Mucosa of descending colon (tissue), 3 donors: ENCODE measurements at places on chromosomes 5 and 9. TPM values are rescaled to one million over a fixed set of nuclear protein-coding genes. Genes with fewer than 3 reads are reported as not detected.

- no peak for DNase-seq
Observed at GRCh38 chr5:151718153-151718552, 31.4 kb upstream of the SPARC start.

GRCh38 chr5:57325678-57326397 is 152.0 kb downstream of the GPBP1 start:
- no peak for DNase-seq

DNA sequence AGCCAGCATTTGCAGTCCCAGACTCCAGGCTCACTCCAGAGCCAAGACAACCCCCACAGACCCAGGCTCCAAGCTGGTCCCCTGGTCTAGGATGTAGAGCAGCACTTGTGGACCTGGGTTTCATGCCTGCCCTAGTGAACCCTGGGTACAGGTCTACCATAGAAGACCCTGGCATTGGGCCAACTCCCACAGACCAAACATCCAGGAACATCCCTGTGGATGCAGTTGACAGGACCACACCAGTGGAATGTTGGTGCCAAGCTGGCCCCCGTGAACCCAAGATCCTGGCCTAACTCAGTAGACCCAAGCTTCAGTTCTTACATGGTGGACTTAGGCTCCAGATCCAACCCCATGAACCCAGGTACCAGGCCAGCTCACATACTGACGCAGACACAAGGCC is 250.6 kb downstream of the KDM4C start:
- DNase-seq = no peak

- no peak for DNase-seq
Observed at GRCh38 chr5:34706084-34706483, 50.0 kb downstream of the RAI14 start.

DNA sequence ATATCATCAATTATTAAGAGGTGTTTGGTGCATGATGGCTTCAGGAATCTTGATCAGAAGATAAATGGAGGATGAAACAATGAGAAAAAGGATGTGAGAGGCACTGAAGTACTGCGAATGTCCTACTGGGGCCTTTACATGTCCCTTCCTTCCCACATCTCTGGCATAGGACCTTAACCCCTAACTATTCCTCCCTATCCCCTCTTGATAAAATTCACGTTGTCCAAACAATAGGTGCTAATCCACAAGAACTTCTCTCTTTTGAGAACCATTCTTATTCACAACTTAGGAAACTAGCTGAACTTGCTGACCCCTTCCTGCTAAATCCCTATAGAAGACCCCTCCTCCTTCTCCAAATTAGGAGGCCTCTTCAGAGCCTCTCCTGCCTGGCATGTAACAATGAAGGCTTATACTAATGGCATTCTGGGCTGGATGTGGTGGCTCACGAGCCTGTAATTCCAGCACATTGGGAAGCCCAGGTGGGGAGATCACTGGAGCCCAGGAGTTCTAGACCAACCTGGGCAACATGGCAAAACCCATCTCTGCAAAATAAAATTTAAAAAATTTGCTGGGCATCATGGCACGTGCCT is 276.5 kb upstream of the SMARCA2 start:
- DNase-seq = no peak

DNA sequence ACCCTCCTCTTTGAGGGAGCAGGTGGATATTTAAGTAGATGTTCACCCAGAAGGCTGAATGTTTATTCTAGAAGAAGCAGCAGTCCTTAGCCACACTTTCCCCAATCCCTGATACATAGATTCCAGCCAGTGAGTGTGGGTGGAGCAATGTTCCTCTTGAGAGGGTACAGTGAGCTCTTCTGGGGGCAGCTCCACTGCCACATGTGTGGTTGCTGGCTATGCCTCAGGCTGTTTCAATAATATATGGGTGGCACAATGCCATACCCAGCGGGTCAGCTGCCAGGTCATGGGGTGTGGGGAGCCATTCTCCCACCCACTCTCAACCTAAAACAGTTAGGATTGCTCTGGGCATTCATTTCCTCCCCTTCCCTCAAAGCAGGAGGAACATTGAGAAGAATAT is 61.6 kb upstream of the DAB2 start:
- DNase-seq = no peak

- DNase-seq = no peak
Observed at GRCh38 chr9:37636511-37637448, 14.0 kb upstream of the FRMPD1 start.

GRCh38 chr9:33695856-33696255 is 99.5 kb upstream of the PRSS3 start:
- no peak for DNase-seq

GRCh38 chr9:112377087-112377486 is 2.8 kb upstream of the HSDL2 start:
- DNase-seq = no peak

DNA sequence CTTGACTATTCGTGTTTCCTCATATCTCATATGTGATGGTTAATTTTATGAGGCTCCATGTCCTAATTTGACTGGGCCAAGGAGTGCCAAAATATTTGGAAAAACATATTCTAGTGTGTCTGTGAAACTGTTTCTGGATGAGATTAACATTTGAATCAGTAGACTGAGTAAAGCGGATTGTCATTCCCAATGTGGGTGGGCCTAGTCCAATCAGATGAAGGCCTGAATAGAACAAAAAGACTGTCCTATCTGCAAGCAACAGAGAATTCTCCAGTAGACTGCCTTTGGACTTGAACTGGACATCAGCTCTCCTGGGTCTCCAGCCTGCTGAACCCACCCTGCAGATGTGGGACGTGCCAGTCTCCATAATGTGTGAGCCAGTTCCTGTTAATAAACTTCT is 13.5 kb upstream of the SLCO4C1 start:
- no peak for DNase-seq

The PDCD1LG2 gene
- 0.20 TPM for total RNA-seq

The TRPM6 gene
- total RNA-seq = 125 TPM

- DNase-seq = peak; percentile 37
Observed at GRCh38 chr9:16221822-16222547, 648.5 kb downstream of the BNC2 start.

- peak; percentile 71 for DNase-seq
Observed at GRCh38 chr9:83620841-83621636, 1.9 kb upstream of the IDNK start.

- no peak for DNase-seq
Observed at GRCh38 chr5:116514421-116514970, 60.1 kb downstream of the SEMA6A start.

GRCh38 chr9:116741086-116741740 is 54.1 kb downstream of the TRIM32 start:
- no peak for DNase-seq

- DNase-seq = no peak
Observed at GRCh38 chr9:18490641-18491370, 16.9 kb downstream of the ADAMTSL1 start.

GRCh38 chr5:31640573-31640972 is 1.6 kb downstream of the PDZD2 start:
- no peak for DNase-seq

The PCDHGC4 gene
- total RNA-seq = 0.75 TPM

The F12 gene
- total RNA-seq = 7.0 TPM

DNA sequence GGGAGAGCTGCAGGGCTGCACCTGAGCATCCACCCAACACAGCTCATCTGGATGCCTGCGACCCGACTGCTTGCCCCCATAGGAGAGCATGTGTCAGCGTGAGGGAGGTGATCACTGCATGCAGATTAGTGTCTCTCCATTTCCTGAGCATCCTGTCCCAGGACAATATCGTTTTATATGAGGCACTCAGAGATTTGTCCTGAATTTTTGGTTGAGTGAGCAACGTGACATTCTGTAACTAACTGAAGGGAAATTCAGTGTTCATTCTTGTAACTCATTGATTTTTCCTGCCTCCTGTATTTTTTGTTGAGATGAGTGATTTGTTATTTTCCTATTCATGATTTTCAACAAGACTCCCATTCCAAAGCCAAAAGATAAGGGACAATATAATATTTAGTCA is 20.7 kb upstream of the ANKRD34B start:
- no peak for DNase-seq

The UNC5A gene
- total RNA-seq = not detected

GRCh38 chr9:93577078-93577974 is 942 bp downstream of the PHF2 start:
- DNase-seq = no peak

- no peak for DNase-seq
Observed at GRCh38 chr5:6392561-6392960, 14.2 kb upstream of the MED10 start.

- DNase-seq = peak; percentile 69
Observed at GRCh38 chr5:177496727-177497291, 595 bp downstream of the PDLIM7 start.

The MAMDC4 gene
- total RNA-seq = 15.4 TPM

DNA sequence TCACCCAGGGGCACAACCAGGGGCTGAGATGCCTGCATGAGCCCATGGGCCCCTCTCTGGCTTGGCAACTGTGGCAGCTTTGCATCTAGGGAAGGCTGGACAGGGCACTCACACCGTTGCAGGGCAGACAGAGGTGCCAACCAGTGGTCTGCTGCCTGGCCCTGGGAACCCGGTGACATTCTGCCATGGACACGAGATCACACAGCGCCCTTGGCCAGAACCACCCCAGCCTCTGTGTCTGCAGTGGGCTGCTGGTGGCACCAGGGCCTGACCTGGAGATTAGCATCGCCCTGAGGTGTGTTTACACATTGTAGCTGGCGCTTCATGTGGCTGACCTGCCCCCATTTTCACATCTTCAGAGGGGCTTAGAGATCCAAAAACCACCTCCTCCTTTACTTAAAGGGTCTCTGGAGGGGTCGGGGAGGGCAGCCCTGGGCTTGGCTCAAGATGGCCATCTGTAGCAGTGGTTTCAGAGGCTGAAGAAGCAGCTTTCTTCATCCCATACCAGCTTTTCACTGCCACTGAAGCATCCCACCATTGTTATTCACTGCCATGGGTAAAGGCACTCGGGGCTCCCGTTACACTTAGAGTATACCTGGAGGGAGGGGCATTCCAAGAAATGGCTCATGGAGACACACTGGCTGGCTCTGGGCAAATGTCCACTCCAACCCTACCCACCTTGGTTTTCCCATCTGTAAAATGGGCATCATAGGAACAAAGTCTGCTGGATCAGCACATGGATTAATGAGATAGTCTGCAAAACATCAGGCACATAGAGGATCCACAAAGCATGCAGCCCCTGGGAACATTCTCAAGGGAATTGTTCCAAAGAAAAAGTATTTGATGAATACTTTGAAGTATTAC is 11.4 kb downstream of the DCANP1 start:
- DNase-seq = no peak

The RANBP3L gene
- total RNA-seq = 0.29 TPM

- no peak for DNase-seq
Observed at GRCh38 chr5:91777671-91778070, 394.6 kb upstream of the ARRDC3 start.

- peak; percentile 75 for DNase-seq
Observed at GRCh38 chr5:78647351-78647818, 1.2 kb downstream of the LHFPL2 start.

The ARAP3 gene
- 8.0 TPM for total RNA-seq

The RAI14 gene
- 41.0 TPM for total RNA-seq

DNA sequence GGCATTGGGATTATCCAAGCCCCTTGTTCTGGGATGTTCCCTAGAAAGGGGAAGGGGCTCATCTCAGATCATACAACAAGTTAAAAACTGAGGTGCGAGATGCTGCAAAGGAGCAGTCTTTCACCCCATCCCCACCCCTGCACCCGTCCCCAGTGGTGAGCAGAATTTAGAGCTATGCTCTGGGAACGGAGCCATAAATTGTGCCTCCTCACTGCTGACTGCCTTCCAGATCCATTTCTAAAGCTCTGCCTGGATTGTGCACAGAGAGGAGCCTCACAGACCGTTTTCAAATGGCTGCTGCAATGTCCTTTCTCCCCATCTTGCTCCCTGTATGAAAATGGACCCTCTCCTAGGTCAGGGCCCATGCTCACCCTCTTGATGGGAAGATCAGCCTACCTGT is 8.3 kb downstream of the SLC25A48 start:
- no peak for DNase-seq

GRCh38 chr9:123525424-123525823 is 169.4 kb downstream of the CRB2 start:
- DNase-seq = no peak

The REXO4 gene
- 18.7 TPM for total RNA-seq

The ENTREP1 gene
- 1.3 TPM for total RNA-seq

The TTC23L gene
- total RNA-seq = 0.43 TPM

The TPPP gene
- total RNA-seq = 2.2 TPM

GRCh38 chr5:125408448-125409233 is 662.2 kb upstream of the ZNF608 start:
- no peak for DNase-seq

DNA sequence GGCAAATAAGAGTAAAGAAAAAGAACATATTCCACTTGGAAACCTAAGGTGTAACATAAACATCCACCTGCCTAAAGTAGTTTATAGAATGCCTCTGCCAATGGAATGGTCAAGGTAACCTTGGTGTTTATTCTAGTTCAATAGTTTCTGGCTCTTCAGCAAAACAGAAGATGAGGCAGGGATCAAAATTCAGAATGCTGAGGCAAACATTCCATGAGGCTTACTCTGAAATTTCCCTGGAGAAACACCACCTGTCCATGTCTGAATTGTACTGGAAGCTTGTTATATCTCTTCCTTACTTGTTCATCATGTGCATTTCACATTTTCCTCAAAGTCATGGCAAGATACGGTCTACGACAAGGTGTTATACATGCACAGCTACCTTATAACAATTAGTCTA is 1862.4 kb upstream of the ACO1 start:
- DNase-seq = no peak

DNA sequence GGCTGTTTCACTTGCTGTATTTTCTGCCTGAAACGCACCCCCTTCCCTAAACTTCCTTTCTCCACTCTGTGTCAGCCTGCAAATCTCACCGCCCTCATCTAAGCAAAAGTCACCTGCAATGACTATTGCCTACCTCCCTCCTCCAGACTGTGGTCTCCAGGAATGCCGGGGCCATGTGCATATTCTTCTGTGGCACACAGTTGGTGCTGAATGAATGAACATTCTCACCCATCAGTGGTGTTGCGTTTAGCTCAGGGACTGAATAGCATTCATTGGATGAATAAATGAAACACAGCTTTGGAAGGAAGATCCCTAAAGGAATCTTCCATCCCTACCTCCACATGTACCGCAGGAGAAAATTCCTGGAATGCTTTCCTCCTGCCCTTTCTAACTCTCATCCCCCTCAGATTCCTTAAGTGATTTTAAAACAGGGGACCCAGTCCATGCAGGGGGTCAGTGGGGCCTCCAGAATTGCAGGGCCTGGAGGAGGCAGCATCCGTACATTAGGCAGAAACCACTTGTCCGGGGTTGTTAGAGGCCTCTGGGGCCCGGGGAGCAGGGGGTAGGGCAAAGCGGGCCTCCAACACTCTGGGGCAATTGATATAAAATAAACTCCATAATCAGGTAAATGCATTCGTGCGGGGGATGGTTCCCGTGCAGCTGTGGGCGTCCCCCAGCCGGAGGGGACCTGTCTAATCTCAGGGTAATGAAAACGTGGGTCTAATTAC is 28.3 kb upstream of the PTGS1 start:
- DNase-seq = no peak
